HS-27A (cell line): ENCODE measurements at places on chromosomes 5 and 9.

GRCh38 chr5:135075621-135076020 is 41.6 kb upstream of the PITX1 start:
- DNase-seq = no peak

GRCh38 chr9:2157277-2158110 is 142.3 kb downstream of the SMARCA2 start:
- no peak for DNase-seq

DNA sequence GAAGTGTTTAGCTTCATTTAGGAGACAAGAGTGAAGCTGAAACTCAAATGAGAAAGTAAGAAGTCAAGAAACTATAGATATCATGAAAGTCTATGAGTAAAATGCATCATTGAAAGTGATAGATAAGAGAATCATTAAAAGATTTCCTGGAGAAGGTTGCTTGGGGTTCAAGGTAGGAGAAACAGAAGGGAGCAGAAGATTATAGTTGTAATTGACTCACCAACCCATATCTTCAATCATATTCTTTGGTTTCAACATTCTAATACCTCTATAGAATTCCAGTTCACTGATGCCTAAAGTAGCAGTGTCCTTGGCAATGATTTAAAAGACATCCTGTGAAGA is 365.7 kb upstream of the RIOK2 start:
- no peak for DNase-seq

DNA sequence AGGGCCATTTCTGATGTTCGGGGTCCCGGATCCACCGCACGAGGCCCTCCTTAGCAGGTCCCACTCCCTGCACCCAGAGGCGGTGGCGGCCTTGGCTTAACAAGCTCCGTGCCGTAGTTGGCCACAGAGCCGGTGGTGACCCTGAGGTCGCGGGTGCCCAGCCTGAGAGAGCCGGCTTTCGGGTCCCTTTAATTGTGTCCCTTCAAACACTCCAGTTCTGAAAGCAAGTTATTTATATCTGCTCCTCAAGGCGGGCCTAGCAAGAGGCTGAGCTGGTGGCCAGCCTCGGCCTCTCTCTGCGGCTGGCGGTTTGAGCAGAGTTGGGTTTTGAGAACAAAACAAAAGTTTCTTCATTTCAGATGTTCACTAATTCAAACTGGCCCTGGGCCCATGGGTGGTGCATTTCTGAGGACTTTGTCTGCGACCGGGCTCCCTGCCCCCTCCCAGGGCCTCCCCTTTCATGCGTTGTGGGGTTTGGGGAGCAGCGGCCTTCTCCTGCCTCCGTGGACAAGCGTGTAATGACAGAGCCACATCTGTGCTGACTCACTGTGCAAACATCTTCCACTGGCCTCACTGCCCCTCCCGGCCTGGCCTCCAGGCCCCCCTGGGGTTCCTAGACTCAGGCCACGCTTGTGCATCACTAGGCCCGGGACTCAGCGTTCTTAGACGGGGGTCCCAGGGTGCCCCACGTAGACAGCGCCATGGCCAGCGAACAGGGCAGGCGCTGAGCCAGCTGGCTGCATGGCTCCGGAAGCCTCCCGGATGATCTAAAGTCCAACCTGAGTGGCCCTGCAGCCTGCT is 49.4 kb upstream of the COL5A1 start:
- DNase-seq = peak; percentile 75
